Tibial nerve (tissue), 4 donors: ENCODE measurements at places on chromosomes 16 and 17. TPM values are rescaled to one million over a fixed set of nuclear protein-coding genes. Genes with fewer than 3 reads are reported as not detected.

The CFAP52 gene
- 0.30 TPM for total RNA-seq

The SLC6A2 gene
- 0.59 TPM for total RNA-seq

The ALOX12 gene
- total RNA-seq, result not detected

The SLFN12L gene
- 1.5 TPM for total RNA-seq

The SECTM1 gene
- 11.6 TPM for total RNA-seq

DNA sequence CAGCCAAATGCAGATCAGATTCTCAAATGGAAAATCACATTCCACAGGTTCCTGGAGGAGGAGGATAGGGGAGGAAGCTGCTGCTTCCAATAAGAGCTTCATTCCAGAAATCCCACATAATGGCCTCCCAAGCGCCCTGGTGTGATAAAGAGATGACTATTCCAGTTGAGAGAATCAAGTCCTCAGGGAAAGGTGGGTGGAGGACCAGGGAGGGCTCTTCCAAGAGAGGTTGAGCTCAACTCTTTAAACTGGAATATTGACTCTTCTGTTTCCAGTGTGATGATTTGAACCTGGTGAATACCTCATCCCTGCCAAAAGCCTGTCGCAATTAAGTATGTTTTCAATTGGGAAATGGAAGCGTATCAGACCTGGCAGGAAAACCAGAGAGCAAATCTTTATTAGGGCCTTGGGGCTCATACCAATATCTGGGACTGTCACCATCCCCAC, 81.4 kb upstream of the DYNLRB2 start:
- H3K27ac ChIP-seq, result peak overlapping the region; percentile 9
- DNase-seq, result peak; percentile 51
- H3K27me3 ChIP-seq, result no peaks in the 10 kb centered on the region
- H3K4me3 ChIP-seq, result no peak overlapping the region
- H3K36me3 ChIP-seq, result no peaks in the 10 kb centered on the region

- no peaks in the 10 kb centered on the region for H3K4me1 ChIP-seq
- no peak overlapping the region for H3K4me3 ChIP-seq
Observed at GRCh38 chr16:27302126-27302525, 11.6 kb upstream of the IL4R start.

DNA sequence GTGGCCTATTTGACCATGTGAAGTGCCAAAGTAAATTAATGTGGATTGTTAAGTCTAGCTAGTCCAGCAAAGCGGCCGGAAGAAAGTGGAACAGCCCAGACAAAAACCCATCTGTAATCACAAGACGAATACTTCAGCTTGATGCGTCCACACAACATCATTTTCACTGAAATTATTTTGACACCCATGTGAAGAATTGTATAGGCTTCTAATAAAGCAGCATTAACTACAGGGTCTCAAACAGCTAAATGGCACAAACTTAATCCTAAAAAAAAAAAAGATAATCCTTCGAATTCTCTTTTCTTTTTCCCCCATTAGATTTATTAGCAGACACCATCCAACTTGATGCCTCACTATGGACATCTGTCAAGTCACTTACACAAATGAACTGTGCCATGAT, 73.8 kb downstream of the TOX3 start:
- H3K27me3 ChIP-seq, result no peaks in the 10 kb centered on the region
- H3K27ac ChIP-seq, result no peak overlapping the region
- no peaks in the 10 kb centered on the region for H3K4me1 ChIP-seq

DNA sequence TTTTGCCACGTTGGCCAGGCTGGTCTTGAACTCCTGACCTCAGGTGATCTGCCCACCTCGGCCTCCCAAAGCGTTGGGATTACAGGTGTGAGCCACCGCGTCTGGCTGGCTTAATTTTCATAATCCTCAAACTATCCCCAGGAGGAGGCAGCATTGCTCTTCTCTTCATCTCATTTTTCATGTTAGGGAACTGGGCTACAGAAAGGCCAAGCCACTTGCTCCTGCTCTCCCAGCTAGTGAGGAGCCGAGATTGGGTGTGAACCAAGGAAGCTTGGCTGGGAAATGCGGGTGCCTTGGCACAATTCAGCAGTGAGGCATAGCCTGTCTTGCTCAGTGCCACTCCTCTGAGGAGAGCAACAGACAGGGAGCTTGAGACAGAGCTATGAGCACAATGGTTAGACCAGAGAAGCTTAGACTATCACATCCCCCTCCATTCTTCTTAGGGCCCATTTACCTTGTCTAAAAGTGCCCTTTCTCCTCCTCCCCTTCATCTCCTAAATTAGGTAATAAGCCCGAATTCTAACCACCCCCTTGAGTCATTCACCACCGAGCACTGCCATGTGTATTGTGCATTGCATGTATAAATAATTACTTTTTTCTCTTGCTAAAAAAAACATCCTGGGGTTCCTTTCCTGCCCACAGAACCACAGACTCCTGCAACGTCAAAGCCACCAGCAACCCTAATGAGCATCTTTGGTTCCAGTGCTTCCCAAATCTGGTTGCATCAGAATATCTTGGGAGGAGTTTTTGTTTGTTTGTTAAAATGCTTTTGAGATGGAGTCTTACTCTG, 20.0 kb upstream of the KIF19 start:
- no peaks in the 10 kb centered on the region for H3K4me1 ChIP-seq
- H3K27ac ChIP-seq, result no peak overlapping the region
- no peaks in the 10 kb centered on the region for H3K27me3 ChIP-seq

- H3K36me3 ChIP-seq, result no peaks in the 10 kb centered on the region
- no peaks in the 10 kb centered on the region for H3K27me3 ChIP-seq
- no peak overlapping the region for H3K4me3 ChIP-seq
- DNase-seq, result no peak
- H3K27ac ChIP-seq, result peak overlapping the region; percentile 60
Observed at GRCh38 chr17:7656958-7657609, 6.4 kb downstream of the ATP1B2 start.

GRCh38 chr17:65208717-65209116, 71.5 kb downstream of the RGS9 start:
- no peak for DNase-seq
- no peaks in the 10 kb centered on the region for H3K4me1 ChIP-seq
- no peaks in the 10 kb centered on the region for H3K36me3 ChIP-seq
- H3K27ac ChIP-seq, result peak overlapping the region; percentile 22
- no peak overlapping the region for H3K4me3 ChIP-seq

- no peak overlapping the region for H3K4me3 ChIP-seq
- H3K36me3 ChIP-seq, result no peaks in the 10 kb centered on the region
- no peak for DNase-seq
- no peaks in the 10 kb centered on the region for H3K4me1 ChIP-seq
- H3K27ac ChIP-seq, result no peak overlapping the region
Observed at GRCh38 chr17:28173031-28173561, 130.6 kb downstream of the NLK start.

DNA sequence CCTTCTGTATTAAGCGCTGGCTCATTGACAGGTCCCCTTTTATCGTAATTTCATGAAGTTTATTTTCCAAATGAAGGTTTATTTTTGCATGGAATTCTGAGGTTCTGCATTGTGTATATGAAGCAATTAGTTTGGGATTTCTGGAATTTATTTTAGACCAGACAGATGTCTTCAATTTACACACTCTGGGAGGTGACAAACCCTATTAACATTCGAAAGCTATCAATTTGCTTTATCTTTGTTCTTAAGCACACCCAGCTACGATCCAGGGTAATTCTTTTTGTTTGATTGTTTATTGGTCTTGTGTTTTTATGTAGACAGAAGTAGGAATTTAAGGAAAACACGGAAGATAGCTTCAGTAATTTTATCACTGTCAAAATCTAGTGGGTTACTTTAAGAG, 264.6 kb downstream of the HS3ST3A1 start:
- no peak for DNase-seq
- H3K27ac ChIP-seq, result no peak overlapping the region
- H3K4me3 ChIP-seq, result no peak overlapping the region
- H3K4me1 ChIP-seq, result peaks cover 8% of the 10 kb centered on the region
- no peaks in the 10 kb centered on the region for H3K27me3 ChIP-seq

DNA sequence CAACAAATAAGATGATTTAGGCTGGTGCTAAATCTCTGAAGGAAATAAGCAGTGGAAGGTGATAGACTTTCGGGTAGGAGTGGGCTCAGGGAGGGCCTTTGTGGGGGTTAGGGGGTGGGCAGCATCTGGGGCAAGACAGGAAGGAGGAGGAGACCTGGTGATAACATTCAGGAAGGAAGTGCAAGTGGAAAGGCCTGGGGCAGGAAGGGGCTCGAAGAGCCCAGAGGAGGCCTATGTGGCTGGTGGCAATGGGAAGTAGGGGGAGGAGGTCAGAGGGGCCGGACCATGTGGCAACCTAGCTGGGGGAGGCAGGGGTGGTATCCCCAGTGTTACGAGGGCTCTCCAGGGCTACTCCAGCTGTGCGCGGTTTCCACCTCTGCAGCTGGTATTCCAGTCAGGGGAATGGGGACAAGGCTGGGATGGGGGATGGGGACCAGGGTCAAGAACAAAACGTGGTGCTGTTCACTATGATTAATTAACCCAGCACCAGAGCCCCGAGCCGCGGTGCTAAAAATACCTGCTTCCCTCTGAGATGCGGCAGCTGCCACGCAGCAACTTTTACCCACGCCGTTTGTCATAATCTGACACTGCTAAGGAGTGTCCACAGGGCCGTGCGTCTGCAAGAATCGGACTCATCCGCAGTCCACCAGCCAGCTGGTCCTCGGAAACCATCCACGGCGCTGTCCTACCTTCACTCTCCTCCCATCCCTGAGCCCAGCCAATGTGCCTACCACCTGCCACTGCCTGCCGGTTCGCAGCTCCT, 5.2 kb upstream of the CCDC182 start:
- no peak overlapping the region for H3K4me3 ChIP-seq
- H3K4me1 ChIP-seq, result no peaks in the 10 kb centered on the region
- DNase-seq, result no peak
- H3K27me3 ChIP-seq, result no peaks in the 10 kb centered on the region
- H3K36me3 ChIP-seq, result no peaks in the 10 kb centered on the region

DNA sequence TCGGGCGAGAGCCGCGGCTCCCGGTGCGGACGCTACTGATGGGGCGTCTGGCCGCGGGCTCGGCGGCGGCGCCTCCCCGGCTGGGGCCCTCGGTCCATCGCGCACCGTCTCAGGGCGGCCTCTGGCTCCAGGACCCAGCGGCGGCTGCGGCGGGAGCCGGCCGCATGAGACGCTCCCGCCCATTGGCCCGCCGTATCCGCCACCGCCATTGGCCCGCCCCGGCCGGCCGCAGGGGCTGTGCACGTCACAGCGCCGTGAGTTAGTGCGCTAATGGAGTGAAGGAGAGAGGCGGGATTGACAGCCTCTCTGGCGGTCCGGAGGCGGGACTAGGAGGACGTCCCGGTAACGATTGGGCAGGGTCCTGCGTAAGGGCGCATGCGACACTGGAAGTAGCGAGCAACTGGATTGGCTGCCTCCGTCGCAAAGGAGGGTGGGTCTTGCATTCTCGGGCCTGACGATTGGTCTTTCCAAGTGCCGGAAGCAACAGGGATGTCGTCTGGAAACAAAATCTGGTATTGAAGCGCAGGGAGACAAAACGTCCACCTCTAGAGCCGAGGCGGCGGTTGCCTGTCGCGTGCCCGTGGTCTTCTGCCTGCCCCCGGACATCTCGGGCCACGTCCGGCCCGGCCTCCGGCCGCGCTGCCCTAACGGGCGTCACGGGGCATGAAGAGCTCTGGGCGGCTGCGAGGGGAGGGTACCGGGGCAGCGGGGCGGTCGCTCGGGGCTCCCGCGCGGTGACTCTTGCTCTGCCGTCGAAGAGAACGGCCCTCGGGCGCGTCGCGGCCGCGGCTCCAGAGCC, at the start of gene ANKRD11:
Gene ANKRD11, minus strand, starts transcription at position 123 of the 799 bp plus-strand sequence. CDS start 173,542 bp downstream, outside the sequence.
- H3K4me3 ChIP-seq, result peak within 1 kb of the TSS; percentile 97
- H3K27ac ChIP-seq, result peak within 1 kb of the TSS; percentile 98
- peak; percentile 96 for DNase-seq
- H3K4me1 ChIP-seq, result peaks cover 44% of the 10 kb centered on the region
- no peaks in the 10 kb centered on the region for H3K27me3 ChIP-seq

GRCh38 chr17:47287639-47288038, 34.0 kb downstream of the ITGB3 start:
- H3K36me3 ChIP-seq, result no peaks in the 10 kb centered on the region
- no peak for DNase-seq
- H3K4me3 ChIP-seq, result no peak overlapping the region
- H3K27ac ChIP-seq, result no peak overlapping the region

- peaks cover 16% of the 10 kb centered on the region for H3K27me3 ChIP-seq
- H3K4me1 ChIP-seq, result peaks cover 8% of the 10 kb centered on the region
- no peaks in the 10 kb centered on the region for H3K36me3 ChIP-seq
- H3K4me3 ChIP-seq, result no peak overlapping the region
- DNase-seq, result no peak
Observed at GRCh38 chr17:80498920-80499410, 22.6 kb upstream of the NPTX1 start.

DNA sequence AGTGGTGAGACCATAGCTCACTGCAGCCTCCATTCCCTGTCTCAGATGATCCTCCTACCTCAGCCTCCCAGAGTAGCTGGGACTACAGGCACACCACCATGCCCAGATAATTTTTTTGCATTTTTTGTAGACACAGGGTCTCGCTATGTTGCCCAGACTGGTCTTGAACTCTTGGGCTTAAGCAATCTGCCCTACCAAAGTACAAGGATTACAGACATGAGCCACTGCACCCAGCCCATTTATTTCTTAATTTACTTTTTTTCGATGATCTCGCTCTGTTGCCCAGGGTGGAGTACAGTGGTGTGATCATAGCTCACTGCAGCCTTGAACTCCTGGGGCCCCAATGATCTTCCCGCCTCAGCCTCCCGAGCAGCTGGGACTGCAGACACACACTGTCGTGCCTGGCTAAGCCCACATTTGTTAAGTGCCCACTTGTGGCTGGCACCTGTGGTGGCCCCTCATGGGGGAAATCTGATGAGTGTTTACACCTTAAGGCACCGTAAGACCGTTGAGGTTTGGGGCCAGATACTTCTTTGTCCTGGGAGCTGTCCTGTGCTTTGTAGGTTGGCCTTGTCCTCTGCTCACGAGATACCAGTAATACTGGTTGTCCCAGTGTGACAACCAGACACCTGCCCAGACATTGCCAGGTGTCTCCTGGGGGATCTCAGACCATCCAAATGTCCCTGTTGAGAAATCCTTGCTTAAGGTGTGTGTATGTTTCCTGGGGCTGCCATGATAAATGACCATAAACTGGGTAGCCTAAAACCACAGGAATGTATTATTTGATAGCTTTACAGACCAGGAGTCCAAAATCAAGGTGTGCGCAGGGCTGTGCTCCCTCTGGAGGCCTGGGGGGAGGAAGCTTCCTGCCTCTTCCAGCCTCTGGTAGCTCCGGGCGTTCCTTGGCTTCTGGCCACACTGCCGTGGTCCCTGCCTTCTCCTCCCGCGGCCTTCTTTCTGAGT, 141.4 kb upstream of the GSE1 start:
- no peaks in the 10 kb centered on the region for H3K36me3 ChIP-seq
- H3K27me3 ChIP-seq, result no peaks in the 10 kb centered on the region
- no peak overlapping the region for H3K27ac ChIP-seq
- no peak for DNase-seq
- H3K4me1 ChIP-seq, result no peaks in the 10 kb centered on the region
- no peak overlapping the region for H3K4me3 ChIP-seq

- no peaks in the 10 kb centered on the region for H3K36me3 ChIP-seq
- H3K4me1 ChIP-seq, result no peaks in the 10 kb centered on the region
- peak overlapping the region; percentile 90 for H3K27ac ChIP-seq
- no peak for DNase-seq
- H3K27me3 ChIP-seq, result no peaks in the 10 kb centered on the region
Observed at GRCh38 chr16:87845807-87846619, 23.3 kb downstream of the SLC7A5 start.

DNA sequence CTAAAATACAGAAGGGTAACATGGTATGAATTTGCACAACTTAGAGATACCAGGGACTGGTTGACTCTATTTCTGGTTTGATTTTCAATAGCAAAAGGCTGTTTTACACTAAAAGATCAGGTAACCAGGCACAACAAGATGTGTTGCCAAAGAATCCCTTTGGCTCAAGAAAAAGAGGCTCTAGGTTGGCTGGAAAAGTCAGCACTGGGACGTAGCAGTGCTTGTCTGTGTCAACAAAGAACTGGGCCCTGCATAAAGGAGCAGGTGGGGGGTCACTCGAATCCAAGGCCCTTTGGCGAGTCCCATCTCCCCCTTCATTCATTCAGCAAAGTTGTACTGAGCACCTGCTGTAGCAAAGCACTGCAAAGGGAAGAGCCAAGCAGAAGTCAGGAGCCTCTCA, 18.4 kb downstream of the SDR42E1 start:
- H3K4me1 ChIP-seq, result no peaks in the 10 kb centered on the region
- H3K27ac ChIP-seq, result no peak overlapping the region
- no peaks in the 10 kb centered on the region for H3K27me3 ChIP-seq
